ENCODE measurements at places on chromosomes 1 and 21.

DNA sequence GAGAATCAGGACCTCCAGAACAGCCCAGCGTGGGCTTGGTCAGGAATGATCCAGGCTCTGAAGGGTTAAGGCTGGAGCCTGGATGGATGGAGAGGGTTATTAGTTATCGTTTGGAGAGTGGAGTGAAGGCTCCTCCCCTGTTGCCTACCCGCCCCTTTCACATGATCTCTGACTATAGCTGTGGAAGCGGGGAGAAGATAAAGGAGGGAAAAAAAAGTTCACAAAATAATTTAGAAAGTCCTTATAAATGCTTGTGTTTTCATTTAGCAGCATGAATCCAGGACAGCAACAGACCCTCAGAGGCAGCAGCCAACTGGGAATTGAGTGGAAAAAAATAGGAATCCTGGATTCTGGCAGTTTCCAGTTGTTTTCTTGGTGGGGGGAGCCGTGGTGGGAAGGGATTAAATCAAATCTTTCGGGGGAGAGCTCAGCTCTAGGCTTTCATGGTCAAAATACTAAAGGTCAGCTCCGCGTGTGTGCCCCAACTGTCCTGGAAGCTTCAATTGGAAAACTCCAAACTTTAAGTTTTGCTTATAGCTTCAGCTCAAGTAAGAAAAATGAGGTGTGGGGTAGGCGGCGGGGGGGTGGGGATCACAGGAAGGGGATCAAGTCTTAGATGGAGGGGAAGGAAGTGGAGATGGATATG, 595 bp upstream of the DDR2 start:
- no peak for DNase-seq

DNA sequence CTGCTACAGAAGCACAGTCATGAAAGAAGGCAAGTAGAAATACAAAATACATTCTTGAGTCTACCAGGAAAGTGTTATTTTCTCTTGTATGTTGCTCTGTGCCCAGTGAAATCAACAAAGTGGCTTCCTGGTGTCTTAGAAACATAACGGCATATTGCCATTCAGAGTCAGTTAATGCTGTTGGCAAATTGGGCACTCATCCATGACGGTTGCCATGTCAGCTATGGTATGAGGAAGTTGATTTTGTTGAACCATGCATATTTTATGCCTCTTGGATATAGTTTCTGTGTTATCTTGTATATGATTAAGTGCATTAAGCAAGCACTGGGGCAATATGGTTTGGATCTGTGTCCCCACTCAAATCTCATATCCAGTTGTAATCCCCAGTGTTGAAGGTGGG, 153.1 kb upstream of the CXADR start:
- no peak for DNase-seq

- no peak for DNase-seq
Observed at GRCh38 chr1:85467929-85468540, 3.1 kb upstream of the DDAH1 start.

- DNase-seq, result no peak
Observed at GRCh38 chr1:66394603-66395002, 139.3 kb upstream of the SGIP1 start.

DNA sequence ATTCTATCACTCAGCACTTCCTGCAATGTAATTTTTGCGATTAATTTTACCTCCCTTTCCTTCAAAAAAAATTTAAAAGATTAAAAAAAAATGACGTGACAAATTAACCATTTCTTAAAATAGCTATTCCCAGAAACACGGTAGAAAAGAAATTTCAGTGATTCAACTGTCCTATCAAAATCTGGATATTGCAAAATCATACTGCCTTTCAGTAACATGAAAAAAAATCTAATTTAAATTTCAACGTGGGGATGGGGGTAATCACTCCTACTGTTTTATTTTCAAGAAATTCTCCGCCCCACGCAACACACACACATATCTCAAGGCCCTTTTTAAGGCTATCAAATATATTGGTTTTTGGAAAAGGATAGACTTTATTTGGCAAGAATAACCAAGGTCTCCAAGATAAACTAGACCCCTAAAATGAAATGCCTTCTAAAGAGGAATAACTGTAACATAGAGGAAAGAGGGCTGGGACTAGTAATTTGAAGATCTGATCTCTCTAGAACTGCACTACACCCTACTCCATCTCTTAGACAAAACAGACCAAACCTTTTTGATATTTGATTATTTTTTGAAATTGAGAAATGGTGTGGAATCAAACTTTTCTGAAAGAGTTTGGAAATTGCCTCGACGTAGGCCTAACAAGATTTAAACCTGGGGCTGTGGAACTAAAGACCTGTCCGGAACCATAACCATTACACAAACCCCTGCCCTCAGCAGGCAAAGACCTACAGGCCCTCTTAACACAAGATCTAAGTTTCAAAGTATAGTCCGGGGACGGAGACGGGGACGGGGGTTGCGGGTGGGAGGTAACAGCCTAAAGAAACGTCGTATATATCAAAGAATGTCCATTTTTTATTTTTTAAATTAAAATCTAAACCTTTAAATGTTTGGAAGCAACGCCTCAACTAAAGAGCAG, 941 bp downstream of the ARNT start:
- no peak for DNase-seq

DNA sequence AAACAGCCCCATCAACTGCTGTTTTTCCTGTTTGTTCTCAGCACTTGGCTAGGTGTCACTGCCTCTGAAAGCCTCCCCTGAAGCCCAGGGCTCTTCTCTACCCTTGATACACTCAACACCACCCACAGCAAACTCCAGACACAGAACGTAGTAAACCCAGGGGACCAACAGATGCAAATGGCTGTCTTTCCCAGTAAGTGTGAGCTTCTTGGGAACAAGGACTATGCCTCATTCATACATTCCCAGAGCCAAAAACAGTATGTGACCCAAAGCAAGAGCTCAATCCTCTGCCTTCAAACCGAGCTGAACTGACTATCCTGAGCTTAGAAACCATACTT, 4.4 kb downstream of the LBR start:
- no peak for DNase-seq
